Neural progenitor cell (in vitro differentiated cells): ENCODE measurements at places on chromosomes 1 and 21.

DNA sequence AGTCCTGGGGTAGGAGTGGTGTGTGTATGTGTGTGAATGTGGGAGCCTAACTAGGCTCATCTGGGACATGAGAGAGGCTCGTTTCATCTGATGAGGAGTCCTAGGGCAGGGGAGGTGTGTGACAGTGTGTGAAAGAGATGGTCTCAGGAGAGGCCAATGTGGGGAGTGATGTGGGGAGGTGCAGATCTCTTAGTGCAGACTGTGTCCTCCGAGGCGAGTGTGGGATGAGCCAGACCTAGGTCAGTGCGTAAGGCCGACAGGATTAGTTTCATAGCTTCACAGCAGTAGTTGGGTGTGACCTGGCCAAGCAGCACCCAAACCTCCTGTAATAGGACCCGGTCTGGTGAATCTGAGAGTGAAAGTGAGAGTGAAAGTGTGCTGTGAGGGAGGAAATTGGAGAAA, 94.7 kb downstream of the LIPI start:
- no peak for DNase-seq

GRCh38 chr1:215321802-215322201, 239.3 kb downstream of the KCNK2 start:
- no peak for DNase-seq

DNA sequence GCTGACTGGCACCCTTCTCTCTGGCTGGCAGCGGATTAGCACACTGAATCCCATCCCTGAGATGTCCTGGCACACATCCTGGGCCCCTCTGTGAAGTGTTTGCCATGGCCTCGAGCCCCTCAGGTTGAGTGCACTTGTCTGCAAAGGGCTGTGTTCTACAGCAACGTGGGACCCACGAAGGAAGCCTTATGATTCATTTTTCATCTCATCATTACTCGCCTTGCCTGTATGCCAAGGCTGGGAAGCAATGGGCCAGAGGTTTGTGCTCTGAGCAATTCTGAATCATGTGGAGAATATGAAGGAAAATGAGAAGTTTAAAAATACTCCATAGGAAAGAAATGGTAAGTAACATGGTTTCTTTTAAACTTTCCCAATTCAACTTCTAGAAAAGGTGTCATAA, 124.8 kb upstream of the LMO4 start:
- no peak for DNase-seq

DNA sequence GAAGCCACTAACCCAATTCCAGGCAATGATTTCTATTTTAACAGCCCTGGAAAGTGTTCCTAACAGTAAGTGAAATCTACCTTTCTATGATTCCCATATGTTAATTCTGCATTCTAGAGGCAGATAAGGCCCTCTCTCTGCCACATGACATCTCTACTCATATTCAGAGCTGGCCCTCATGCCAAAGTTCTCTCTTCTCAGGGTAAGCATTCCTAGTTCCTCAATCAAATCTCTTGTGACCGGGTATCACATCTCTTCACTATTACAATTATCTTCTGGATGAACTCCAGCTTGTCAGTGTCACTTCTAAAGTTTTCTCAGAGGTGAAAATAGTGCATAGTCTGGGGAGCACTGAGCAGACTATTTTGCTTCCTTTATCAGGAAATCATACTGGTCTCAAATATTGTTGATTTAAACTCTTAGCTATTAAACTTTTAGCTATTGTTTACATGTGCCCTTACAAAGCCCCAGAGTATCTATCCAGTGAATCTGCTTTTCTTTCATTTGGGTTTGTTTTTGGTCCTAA, 66.4 kb upstream of the TNFSF18 start:
- DNase-seq = no peak

DNA sequence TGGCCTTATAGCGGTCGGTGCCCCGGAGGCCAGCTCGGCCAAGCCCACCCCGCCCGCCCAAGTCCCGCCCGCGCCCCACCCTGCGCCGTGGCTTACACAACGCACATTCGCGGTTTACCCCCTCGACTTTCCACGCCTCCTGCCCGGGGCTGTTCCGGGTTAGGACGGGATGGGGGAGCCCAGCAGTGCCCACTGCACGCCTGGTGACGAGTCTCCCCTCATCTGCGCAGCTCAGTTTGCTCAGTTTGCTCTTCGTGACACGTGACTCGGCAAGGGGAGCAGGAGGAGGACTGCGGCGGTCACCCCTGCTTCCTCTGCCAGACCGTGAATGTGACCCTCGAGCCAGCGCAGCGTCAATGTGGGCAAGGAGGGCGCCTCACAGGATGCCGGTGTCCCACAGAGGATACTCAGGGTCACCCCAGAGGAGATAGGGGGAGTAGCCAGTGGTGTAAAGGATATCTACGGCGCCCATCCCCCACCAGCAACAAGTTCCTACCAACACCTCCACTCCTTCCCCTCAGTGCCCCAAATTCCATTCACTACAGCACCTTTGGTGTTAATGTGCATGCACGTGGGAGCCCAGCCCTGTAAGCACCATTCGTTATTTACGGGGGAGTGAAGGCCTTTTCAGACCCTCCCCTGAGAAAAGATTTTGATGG, 350 bp upstream of the S100A6 start:
- no peak for DNase-seq

DNA sequence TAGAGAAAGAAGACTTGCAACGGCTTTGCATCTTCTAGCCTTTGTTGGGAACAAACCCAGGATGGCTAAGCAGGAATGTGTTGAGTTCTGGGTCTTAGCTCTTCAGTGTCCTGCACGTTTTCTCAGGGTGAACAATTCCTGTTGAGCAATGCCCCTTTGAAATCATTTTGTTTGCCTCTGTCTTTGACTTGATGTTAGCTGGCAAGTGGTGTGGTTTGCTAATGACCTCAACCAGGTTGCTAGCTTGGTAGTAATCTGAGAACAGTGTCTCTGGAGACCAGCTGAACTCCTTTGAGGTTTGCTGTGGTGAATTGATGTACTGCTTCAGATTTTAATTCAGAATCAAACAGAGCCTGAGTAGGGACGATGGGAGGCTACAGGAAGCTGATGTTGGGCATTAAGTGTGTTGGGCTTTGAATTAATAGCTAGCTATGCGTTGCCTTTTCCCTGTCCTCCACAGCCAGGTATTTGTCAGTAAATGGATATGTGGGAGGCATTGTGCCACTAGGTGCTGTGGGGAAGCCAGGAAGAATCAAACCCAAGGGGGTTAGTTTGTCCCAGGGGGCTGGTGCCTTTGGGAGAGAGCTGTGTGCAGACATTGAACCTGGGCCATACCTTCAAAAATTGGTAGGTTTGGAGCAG, 23.3 kb upstream of the SRSF10 start:
- DNase-seq = peak; percentile 47

DNA sequence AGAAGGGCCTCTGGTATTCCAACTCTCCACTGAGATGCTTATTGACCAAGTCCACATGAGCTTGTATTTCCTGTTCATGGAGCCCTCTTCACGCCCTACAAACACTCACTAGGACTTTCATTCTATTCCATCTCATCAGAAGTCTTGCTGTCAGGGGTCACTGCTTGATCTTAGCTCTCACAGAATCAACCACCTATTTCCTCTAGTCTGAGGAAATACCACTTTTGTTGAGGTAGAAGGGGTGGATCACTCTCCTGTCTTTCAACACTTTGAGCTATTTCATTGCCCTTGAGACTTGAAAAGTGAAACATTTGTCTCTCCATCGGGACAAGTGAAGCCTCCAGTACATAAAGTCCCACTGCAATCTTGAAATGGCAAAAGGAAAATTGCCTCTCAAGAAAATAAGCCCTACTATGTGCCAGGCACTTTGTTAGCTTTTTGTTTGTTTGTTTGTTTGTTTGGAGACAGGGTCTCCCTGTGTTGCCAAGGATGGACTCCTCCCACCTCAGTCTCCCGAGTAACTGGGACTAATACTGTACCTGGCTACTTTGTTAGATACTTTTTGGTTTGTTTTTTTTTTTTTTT, 19.8 kb upstream of the FAM110D start:
- DNase-seq = no peak

DNA sequence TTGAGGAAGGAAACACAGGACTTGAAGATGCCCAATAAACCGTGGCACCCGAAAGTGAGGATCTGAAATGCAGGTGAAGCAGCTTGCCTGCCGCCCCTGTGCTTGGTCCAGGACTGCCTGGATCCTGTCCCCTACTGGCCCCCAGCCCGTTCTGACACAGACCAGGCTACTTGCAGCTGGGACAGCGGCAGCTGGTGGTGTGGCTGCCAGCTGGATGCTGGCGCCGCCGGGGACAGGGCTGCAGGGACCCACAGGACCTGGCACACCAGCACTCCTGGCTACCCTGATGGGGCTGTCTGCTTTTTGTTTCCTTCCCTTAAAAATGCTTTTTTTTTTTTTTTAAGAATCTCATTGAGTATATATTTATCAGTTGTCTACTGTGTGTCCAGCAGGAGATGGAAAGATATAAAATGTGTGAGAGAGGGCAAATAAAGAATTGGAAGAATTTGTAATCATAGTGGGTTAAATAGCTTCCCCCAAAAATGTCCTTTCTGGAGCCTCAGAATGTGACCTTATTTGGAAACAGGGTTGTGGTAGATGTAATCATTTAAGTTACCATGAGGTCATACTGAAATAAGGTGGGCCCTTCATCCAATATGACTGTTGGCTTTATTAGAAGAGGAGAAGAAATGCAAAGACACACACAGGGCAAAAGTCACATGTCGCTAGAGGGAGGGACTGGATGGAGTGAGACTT, 165.6 kb downstream of the DSCAM start:
- DNase-seq = no peak

GRCh38 chr1:228120351-228120750, 11.3 kb upstream of the MRPL55 start:
- no peak for DNase-seq

DNA sequence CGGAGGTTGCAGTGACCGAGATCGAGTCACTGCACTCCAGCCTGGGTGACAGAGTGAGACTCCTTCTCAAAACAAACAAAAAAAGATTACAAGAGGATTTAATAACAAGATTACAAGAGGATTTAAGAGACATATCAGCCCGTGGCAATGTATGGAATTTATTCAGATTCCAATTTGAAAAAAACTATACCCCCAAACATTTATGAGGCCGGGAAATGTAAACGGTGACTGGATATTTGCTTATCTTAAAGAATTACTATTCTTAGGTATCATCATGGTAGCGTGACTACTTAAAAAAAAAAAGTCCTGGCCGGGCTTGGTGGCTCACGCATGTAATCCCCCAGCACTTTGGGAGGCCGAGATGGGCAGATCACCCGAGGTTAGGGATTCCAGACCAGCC, 21.2 kb upstream of the ELK4 start:
- DNase-seq = no peak
